ENCODE measurements at places on chromosomes 1 and 21. TPM values are rescaled to one million over a fixed set of nuclear protein-coding genes. Genes with fewer than 3 reads are reported as not detected.

- no peak for DNase-seq
Measured at GRCh38 chr1:116310180-116310579, 62.9 kb upstream of the ATP1A1 start.

DNA sequence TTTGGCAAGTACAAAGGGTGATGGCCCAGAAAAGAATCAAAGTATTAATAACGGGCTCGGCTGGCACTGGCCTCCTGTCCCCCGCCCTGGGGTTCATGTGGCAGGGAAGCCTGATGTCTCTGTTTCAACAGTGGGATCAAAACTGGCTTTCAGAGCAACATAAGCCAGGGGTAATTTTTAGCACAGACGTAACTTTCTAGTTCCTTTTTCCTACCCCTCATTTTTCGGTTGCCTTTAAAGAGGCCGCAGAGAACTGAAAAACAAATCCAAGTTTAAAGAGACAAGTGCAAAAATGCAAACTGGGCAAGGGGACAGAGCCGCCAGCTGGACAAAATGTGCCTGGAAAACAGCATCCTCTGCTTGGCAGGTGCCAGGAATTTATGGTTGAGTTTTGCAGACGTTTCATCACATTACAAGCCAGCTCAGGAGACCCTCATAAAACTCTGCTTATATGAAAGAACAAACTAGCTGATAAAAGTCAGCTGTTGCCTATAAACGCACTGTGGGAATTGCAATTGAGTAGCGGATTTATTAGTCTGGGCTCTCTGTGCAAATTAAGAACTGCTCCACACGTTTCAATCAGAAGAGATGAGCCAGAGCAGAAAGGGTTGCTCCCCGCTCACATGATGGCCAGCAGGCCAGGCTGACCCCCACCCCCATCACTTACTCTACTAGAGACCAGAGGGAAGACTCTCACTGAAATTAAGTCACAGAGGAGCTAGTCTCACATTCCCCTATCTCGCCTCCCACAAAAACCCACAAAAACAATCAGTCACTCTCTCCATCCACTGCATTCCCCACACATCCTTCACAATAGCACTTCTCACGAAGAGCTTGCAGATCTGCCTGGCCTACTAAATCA, 15.8 kb upstream of the CDCA8 start:
- no peak for DNase-seq

DNA sequence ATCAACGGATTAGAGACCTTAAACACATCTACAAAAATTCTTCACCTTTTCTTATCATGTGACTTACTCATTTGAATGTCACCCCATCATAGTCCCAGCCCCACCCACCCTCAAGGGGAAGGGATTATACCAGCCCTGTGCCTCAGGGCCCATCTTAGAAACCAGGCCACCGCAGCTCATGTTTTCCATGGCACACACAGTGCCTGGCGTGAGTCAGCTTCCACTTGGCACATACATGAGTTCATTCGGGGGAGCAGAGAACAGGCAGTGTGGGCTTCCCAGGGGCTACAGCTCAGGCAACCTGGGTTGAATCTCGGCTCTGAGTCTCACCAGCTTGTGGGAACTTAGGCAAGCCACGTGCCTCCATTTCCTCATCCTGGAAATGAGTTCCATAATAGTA, 310.6 kb downstream of the NPHP4 start:
- DNase-seq = no peak

DNA sequence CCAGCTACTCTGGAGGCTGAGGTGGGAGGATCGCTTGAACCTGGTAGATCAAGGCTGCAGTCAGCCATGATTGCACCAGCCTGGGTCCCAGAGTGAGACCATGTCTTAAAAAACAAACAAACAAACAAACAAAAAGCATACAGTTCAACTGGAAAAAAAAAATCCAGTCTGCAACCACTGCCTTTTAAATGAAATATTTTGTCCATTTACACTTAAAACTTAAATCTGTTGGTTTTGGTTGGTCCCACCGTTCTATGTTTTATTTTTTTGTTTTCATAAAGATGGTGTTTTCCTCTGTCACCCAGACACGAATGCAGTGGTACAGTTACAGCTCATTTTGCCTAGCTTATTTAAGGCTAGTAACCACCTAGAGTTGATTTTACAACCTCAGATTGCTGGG, 9.8 kb downstream of the FALEC start:
- no peak for DNase-seq

- DNase-seq = no peak
Measured at GRCh38 chr1:74673351-74674111, at the start of gene ERICH3. ERICH3 (minus strand) TSS chr1:74673792; CDS start chr1:74673519, 273 bp downstream.

GRCh38 chr1:61636376-61636775, 88.6 kb downstream of the TM2D1 start:
- DNase-seq = no peak

Gene KIF21B
- total RNA-seq = 1.2 TPM

Gene CITED4
- 5.3 TPM for total RNA-seq

Gene TGFB2
- total RNA-seq = 65.5 TPM

Gene CCDC181
- 0.24 TPM for total RNA-seq

Gene ADAMTS5
- 0.02 TPM for total RNA-seq

Gene CCDC185
- total RNA-seq = not detected

Gene INPP5B
- total RNA-seq = 9.1 TPM

Gene ZMYND12
- not detected for total RNA-seq

Gene TMPRSS2
- total RNA-seq = 0.05 TPM

Gene FBXO2
- total RNA-seq = 1.9 TPM

Data from A172 (cell line).